NCI-H1436 treated with DMSO at 0.1 percent for 48 hours (cell line): ENCODE measurements at places on chromosomes 13 and 19.

DNA sequence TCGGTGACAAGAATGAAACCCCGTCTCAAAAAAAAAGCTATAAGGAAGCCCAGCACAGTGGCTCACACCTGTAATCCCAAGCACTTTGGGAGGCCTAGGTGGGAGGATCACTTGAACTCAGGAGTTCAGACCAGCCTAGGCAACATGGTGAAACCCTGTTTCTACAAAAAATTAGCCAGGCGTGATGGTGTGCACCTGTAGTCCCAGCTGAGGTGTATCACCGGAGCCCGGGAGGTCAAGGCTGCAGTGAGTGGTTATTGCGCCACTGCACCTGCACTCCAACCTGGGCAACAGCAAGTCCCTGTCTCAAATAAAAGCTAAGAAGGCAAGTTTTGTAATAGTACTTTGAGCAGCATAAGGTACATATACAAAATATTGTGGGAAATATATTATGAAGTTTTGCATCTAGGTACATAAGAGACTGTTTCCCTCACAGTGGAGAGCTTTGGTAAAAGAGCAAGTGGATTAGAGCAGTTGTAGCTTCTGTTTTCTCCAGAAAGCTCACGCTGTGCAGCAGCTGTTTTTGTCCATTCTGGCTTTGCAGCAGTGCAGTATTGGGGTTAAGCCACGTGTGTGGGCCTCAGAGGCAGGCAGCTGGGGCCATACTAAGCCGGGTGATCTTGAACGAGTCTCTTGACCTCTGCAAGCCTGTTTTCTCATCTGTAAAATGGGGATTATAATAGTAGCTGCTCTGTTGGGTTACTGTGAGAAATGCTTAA is 35.4 kb downstream of the ARHGAP35 start:
- no peak for DNase-seq

DNA sequence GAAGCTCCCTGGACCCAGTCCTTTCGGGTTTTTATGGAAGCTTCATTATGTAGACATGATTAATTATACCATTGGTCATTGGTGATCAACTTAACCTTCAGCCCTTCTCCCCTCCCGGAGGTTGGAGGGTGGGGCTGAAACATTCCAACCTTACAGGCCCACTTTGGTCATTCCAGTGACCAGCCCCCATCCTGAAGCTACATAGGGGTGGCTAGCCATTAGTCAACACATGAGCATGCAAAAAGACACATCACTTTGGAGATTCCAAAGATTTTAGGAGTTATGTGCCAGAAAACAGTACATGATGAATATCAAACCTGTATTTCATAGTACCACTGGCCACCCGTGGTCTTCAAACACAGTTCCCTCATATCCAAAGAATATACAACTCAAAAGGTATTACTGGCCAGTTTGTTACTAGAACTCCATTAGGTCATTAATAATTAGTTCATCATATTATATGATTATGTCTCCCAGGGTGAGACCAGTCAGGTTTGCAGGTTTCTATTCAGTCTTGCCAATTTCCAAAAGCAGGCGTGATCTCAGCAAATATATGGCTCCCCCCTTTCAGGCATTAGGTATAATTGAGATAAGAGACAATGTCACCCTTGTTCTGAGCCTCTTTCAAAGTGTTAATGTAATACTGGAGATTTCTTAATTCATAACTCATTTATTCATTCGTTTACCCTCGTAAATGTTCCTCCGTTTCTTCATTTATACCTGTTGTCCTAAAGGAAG is 11.1 kb downstream of the PPP5C start:
- DNase-seq = no peak

DNA sequence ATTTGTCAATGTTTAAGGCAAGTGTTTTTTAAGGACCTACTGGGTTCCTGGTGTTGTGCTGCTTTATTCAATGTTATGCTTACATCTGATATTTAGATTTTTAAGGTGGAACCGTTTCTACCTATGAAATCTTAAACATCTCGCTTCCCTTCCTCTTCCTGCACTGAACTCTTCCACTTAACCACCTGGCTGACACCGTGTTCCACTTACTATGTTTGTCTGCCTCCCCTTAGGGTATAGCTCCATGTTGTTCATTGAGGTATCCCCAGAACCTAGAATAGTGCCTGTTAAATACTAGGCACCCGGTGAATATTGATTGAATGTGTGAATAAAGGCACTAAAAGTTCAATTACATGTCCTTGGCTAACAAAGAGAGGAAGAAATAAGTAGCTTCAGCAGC is 104.9 kb downstream of the RNF17 start:
- no peak for DNase-seq

GRCh38 chr19:58009666-58010301 is 7.2 kb upstream of the ZNF606 start:
- DNase-seq = peak; percentile 39

- DNase-seq = no peak
Observed at GRCh38 chr13:113930671-113931637, 42.9 kb downstream of the C13orf46 start.

GRCh38 chr13:32408296-32409000 is 19.5 kb downstream of the N4BP2L1 start:
- no peak for DNase-seq

GRCh38 chr19:16019691-16020448 is 56.4 kb upstream of the TPM4 start:
- DNase-seq = no peak

DNA sequence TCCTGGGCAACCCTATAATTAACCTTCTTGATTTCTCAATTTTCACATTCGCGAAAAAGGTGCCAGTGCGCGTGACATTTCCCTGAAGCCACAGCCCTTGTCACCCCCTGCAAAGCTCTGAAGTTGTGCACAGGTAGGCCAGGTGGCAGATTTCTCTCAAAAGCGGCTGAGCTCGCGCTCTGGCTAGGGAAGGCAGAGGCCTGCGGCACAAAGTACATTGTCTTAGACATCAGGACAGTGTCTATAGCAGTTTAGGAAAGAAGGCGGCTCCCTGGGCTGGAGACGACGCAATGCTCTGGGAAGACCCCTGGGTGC is 42.9 kb upstream of the ZNF14 start:
- no peak for DNase-seq

DNA sequence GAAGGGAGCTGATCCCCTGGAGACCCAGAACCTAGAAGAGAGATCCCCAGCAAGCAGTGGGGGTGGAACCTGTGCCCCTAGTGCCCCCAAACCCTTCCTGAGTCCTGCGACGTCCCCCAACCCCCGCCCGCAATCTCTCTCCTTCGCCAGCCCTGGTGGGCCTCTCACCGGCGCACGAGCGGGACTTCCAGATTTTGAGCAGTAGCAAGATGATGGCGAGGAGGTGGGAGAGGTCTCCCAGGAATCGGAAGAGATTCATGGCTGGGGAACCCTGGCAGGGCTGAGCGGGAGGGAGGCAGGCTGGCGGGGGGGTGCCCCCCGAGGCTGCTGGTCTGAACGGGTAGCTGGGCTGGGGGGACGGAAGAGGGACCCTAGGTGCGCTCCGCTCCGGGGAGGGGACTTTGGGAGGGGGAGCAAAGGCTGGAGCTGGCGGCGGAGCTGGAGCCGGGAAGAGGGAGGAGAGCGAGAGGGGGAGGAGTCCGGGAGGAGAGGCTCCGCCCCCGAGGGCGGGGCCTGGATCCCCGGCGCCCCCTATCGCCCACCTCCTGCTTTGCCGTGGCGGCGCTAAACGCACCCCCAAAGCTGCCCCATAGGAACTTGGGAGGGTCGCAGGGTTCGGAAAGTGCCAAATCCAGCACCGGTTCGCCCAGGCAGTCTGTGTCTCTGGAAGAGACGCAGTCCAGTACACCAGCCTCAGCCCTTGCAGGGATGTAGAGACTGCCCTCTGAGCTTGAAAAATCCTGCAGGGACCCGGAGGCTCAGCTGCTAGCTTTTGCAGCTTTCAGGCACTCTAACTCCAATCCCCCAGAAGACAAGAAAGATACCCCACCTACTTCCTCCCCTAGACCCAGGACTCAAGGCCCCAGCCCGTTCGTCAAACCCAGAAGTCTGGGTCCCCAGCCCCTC is at the start of gene KDELR1:
KDELR1 (minus strand) TSS at position 452 of the 906 bp plus-strand sequence; CDS start at position 259, 193 bp downstream.
- DNase-seq = no peak

- DNase-seq = no peak
Observed at GRCh38 chr19:11704626-11705025, 34.1 kb downstream of the ZNF823 start.

GRCh38 chr13:55887561-55887960 is 1253.2 kb upstream of the PRR20A start:
- DNase-seq = no peak

DNA sequence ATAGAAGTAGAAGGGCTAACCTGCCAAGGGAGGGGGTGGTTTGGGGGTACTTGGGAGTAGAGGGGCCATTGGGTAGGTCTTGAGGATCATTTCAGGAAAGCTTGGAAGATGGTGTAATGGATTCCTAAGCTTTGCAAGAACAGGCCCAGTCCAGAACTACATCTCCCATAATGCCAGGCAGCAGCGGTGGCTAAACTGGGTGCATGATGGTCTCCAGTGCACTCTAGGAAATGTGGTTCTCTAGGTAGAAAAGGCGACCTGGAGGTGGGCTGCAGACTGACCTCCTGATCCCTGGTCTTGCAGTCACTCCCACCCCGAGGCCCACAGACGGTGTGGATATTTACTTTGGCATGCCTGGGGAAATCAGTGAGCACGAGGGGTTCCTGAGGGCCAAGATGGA is 3.8 kb downstream of the APLP1 start:
- no peak for DNase-seq

GRCh38 chr19:17832443-17833208 is 11.3 kb upstream of the INSL3 start:
- no peak for DNase-seq

DNA sequence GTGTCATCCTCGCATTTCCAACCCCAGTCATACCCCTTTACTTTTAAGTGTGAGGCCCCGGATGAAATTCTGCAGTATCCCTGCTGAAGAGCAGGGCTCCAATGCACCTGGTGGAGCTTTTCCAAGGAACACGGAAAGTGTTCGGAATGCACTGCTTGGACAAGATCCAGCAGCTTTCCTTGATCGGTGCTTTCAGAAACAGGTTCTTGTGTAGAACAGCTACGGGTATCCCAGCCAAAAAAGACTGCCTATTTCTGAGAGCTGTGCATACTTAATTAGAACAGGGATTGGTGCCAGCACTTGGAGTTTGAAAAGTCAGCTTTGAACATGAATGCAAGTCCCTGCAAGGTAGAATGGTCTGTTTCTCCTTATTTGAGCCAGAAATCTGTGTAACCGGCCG is 87.2 kb upstream of the C1QTNF9B start:
- DNase-seq = no peak

DNA sequence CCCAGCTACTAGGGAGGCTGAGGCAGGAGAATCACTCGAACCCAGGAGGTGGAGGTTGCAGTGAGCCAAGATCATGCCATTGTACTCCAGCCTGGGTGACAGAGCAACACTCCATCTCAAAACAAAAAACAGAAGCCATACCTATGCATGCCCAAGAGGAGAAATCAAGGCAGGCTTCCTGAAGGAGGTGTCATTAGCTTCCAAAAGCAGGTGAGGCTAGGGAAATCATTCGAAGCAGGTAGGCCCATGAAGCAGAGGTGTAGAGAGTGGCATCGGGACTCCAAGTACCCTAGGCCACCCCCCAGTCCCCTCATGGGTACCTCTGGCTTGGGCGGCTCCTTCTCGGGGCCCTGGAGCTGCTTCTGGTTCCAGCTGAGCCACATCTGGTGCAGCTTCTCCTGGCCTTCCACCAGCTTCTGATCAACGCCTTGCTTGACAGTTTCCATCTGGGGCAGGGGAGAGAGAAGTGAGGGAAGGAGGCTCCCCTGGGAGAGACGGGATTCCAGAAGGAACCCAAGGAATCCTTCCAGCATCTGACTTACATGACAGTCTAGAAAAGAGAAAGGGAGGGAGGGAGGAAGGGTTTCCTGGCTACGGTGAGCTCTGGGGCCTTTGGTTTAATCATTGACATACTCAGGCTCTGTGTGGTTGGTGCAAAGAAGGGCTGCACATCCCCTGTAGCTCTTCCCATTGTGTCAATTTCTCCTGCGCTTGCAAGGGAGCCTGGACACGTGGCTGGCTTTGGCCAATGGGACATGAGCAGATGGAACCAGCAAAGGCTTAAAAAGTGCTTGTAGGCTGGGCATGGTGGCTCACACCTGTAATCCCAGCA is 13.1 kb upstream of the TICAM1 start:
- no peak for DNase-seq

- DNase-seq = no peak
Observed at GRCh38 chr13:39226359-39226758, 188.1 kb downstream of the NHLRC3 start.

DNA sequence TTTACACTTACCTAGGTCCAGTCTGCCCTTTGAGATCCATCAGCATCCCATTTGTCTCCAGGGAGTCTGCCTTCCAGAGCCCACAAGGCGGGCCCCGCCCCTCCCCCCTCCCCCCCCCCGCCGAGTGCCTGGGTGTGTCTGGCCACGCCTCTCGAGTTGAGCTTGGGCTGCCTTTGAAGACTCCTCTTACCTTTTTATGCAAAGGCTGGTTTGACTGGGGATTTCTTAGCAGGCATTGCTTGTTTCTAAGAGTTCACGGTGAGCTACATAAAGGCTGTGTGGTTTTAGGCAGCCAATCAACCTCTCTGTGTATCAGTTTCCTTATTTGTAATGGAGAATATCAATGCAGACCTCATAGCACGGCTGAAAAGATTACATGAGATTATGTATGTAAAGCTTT is 11.3 kb downstream of the GPR12 start:
- no peak for DNase-seq

GRCh38 chr13:98970330-98970729 is 7.5 kb downstream of the DOCK9 start:
- DNase-seq = no peak

DNA sequence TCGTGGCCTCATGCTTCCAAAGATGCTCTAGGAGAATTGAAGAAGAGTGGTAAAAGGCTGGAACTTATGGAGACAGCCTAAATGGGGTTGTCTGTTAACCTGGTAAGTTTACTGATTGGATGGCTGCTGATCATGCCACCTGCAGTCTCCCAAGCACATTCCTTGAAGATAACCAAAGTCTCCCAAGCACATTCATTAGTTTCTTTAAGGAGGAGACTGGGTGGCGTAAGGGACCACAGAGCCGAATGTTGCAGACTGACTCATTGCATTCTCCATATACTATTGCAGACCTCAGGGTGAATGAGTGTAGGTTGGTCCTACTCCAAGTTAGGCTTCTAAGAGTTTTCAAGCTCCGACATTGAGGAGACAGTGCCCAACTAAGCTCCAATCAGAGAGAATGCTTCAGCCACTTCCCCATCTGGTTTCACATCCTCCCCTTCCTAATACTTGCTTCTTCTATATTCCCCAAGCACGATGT is at the start of gene IGFL3:
IGFL3 (minus strand) TSS at position 51 of the 478 bp plus-strand sequence; CDS start at position 12, 39 bp downstream.
- no peak for DNase-seq

GRCh38 chr13:40207001-40207478 is 459.4 kb downstream of the FOXO1 start:
- DNase-seq = no peak

GRCh38 chr19:16876904-16877361 is 11.9 kb upstream of the F2RL3 start:
- no peak for DNase-seq
